CD4-positive, alpha-beta T cell treated with Interleukin-15 for 4 hours (primary cell): ENCODE measurements at places on chromosomes 7 and 10.

GRCh38 chr7:47088329-47089067 lies 493.4 kb downstream of the TNS3 start:
- DNase-seq = peak; percentile 12

DNA sequence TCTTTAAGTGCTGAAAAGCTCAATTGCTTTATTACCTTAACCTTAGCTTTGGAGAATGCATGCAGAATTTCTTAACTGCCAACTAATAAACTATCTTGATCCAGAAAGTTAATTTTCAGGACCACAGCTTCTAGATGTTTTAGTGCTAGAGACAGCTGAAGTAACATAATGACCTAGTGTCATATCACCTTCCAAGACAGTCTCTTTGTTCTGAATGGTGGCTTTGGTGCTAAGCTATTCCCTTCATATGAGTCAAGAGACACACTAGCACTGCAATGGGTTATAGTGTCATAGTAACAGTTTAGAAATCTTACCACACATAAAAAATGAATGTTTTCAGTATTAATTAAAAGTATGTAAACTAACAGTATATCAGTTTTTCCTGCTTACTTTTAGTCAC lies 115.4 kb upstream of the LRRN3 start:
- DNase-seq = no peak

- DNase-seq = no peak
These were observed 15.8 kb downstream of the NUP205 start for GRCh38 chr7:135573541-135573940.

DNA sequence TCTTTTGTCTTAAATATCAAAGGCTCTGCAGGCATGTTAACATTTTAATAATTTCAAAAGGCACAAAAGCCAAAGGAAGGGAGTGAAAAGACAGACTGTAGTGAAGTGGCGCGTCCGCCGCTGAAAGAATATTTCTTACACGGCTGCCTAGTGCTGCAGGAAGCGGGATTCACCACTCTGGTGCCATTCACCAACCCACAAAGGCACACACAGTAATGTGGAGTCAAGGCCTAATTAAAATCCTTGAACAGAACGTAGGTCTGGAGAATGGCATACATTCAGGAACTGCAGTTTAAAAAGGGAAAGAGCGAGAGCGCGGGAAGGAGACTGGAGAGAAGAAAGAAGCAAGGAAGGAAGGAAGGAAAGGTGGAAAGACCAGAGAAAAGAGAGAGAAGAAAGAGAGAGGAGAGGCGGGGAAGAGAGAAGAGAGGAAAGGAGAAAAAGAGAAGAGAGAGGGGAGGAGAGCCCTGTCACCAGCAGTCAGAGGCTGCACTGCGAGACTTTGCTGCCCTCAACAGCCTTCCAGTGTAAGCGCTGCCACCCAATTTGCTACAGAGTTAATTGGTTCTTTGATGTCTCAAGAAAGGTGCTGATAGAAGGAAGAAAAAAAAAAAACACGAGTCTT lies 554.0 kb downstream of the MDFIC start:
- peak; percentile 2 for DNase-seq

DNA sequence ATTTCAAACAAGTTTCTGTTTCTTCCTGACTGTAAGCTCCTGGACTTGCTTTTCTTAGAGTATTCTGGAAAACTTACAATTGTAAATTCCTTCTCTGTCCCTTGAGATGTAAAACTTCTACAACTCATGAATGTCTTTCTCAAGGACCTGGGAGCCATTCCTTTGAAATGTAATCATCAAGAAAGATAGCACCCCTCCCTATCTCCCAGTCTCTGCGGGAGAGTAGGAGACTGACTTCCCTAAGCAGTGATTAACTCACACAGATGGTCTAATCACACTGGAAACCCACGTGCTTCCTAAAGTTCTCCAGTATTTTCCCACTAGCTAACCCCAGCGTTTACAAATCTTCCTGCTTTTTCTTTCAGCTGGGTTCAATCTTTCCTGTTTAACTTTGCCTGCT lies 549.4 kb downstream of the SORCS1 start:
- no peak for DNase-seq

DNA sequence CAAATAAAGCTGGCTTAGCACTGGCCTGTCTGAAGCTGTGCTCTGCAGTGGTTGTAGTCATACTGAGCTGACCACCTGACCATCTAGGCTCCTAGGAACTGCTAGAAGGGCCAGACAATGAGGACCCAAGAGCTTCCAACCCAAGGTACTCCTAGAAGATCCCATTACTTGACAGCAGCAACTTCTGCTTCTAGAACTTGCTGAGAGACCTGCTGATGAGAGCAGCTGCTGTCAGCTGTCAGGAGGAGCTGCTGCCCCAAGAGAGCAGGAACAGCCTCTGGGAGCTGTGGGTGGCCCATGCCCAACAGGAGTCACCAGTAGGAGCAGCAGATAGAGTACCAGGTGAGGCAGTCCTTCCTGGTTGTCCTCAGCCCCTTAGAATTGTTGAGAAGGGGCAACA lies 70.2 kb downstream of the RBM20 start:
- no peak for DNase-seq

GRCh38 chr10:11610826-11611247 lies 613 bp downstream of the USP6NL start:
- DNase-seq = peak; percentile 9

DNA sequence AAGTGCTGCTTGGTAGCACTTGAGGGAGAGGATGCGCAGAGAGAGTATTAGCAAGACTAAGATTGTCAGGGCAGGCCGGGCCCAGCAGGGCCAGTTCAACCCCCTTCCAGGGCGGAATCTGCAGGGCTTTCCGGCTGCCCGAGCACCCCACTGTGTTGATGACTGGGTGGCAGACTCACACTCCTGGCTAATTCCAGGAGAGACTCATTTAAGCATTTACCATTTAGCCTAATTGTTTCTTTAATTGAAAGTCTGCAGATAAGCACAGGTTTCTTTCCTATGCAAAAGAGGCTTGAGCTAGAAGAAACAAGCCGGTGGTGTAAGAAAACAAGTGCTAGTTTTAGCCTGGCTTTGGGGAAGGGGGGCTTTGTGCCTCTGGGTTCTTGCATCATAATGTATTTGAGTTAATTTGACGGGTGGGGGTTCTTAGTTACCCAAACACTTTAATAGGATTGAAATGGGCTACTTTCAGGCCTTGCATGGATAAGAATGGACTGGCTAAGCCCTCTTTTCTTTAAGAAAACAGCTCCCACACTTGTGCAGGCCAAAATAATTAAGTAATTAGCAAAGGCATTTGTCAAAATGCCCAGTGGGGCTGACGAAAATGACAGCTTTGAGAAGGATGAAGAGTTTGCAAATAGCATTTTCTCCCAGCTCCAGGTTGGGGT lies 201.3 kb downstream of the MYOF start:
- DNase-seq = no peak

DNA sequence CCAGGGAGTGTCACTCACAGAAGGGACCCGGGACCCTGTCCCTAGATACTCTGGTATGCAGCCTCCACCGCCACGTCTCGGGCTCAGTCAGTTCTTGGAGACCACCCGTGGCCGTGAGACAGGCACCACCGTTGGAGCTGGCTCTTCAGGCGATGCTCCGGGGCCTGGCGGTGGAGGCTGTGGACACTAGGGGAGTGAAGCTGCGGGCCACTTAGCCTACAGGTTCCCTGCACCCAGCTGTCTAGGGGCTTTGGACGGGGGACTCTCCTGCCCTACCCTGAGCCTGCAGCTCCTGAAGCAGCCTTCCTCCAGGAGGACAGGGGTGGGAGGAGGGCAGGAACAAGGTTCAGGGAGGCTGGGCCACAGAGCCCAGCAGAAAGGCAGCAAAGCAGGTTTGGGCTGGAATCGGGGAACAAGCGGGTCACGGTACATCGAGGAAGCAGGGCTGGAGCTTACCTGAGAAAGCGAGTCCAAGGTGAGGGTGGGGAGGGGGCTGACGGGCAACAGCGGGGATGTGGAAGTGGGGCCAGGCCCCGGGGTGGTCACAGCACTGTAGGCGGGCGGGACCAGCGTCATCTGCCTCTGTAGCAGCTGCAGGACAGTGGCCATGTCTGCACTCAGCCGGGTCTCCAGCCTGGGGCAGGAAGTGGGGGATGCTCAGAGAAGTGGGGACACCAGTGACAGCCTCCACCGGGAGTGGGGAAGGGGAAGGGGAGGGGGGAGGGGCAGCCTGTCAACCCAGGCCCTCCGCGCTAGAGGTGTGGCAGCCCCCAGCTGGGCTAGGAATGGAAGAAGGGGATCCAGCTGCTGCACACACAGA lies 31.5 kb downstream of the KCNH2 start:
- DNase-seq = no peak

- no peak for DNase-seq
These were observed at the start of gene WDFY4 for GRCh38 chr10:48684792-48685623. TSS of gene WDFY4 (plus strand) at chr10:48684873. CDS start at chr10:48709733, 24,860 bp downstream.

DNA sequence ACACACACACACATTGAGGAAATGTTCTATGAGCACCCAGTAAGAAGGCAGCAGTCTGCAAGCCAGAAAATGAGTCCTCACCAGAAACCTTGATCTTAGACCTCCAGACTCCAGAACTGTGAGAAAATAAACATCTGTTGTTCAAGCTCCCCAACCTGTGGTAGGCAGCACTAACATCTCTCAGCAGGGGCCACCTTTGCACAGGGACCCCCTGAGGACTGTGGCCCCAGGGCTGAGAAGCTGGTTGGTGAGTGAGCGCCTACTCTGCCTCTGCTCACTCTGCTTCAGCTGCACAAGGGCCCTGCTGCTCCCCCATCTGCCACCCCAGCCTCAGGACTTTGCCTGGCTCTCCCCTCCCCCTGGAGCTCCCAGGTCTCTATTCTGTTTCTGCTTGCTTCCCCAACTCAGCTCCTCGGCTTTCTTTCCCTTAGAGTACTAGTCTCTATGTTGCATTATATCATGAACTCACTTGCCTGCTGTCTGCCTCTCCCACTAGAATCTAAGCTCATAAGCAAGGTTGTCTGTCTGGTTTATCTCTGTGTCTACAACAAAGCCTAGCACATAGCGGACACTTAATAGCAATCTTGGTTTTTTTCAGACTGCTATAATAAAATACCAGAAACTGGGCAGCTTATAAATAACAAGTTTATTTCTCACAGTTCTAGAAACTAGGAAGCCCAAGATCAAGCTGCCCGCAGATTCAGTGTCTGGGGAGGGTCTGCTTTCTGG lies 40.4 kb upstream of the PRLHR start:
- no peak for DNase-seq
